ENCODE measurements at places on chromosomes 7 and 10. TPM values are rescaled to one million over a fixed set of nuclear protein-coding genes. Genes with fewer than 3 reads are reported as not detected.

GRCh38 chr7:157120181-157120580, 18.5 kb upstream of the UBE3C start:
- H3K27me3 ChIP-seq, result peaks cover 1% of the 10 kb centered on the region
- no peak overlapping the region for H3K4me3 ChIP-seq
- no peak overlapping the region for H3K27ac ChIP-seq

DNA sequence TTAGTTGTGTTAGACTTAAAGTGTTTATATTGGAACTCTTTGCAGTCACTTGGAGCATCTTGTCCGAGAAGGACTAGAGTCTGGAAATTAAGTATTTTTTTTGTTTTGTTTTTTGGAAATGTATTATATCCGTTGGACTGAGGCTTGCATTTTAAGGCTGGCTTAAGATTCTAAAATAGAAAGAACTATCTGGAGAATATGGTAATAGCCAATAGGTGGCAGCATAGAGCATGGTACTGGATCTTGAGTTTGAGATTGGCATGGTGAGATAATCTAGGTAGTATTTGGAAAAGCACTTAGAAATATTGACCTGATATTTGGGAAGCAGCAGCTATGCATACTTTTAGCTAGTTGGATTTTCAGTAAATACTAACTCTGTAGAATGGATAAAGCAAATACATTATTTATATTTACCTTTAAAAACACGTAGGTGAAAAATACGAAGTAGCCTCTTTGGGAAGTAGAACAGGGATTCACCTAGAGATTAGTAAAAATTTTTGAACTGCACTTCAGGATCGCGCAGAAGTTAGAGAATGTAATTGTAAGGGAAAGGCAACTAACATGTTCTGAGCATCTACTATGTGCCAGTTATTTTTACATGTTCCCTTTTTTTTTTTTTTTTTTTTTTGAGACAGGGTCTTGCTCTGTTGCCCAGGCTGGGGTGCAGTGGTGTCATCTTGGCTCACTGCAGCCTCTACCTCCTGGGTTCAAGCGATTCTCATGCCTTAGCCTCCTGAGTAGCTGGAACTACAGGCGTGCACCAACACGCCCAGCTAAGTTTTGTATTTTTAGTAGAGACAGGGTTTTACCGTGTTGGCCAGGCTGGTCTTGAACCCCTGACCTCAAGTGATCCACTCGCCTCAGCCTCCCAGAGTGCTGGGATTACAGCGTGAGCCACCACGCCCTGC, 78.6 kb downstream of the LCOR start:
- H3K27me3 ChIP-seq, result no peaks in the 10 kb centered on the region
- peaks cover 5% of the 10 kb centered on the region for H3K4me1 ChIP-seq
- no peak overlapping the region for H3K27ac ChIP-seq
- H3K36me3 ChIP-seq, result peaks cover 13% of the 10 kb centered on the region
- DNase-seq, result no peak
- no peak overlapping the region for H3K4me3 ChIP-seq

DNA sequence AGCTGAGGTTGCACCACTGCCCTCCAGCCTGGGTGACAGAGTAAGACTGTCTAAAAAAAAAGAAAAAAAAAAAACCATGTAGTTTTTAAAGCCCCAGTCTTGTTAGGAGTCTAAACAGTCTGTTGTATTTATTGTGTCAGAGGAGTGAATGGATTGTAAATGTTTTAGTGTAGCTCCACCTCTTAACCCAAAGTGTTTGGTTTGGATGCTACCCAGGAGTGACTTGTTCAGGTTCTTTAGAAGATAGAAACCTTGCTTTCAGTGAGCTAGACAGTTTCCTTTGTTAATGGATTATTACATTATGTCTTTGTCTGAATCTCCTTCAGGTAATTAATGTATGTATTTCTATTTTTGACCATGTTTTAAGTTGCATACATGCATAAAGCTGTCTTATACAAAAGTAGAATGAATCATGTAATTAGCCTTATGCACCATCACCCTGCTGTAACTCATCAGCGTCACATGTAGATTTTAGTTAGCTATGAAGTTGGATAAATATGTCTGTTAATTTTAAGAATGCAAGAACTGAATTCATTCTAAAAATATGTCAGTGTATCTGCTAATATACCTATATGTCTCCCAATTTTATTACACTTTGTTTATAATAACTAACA, 97.7 kb downstream of the TAF3 start:
- no peak overlapping the region for H3K4me3 ChIP-seq
- DNase-seq, result no peak
- H3K27ac ChIP-seq, result no peak overlapping the region
- H3K27me3 ChIP-seq, result no peaks in the 10 kb centered on the region
- H3K4me1 ChIP-seq, result no peaks in the 10 kb centered on the region

The OPALIN gene
- not detected for total RNA-seq

The COBL gene
- not detected for total RNA-seq

The KLF14 gene
- total RNA-seq, result not detected

The CALY gene
- total RNA-seq, result not detected

Measured in activated CD4-positive, alpha-beta memory T cell treated with anti-CD3 and anti-CD28 coated beads, Interleukin-2, amount 10 ng/mL, durations not matched to agents 7 days and 5 days (primary cell).